ENCODE measurements at places on chromosomes 12 and 14.

GRCh38 chr12:123223241-123223668 lies 9.7 kb downstream of the MPHOSPH9 start:
- DNase-seq = no peak

GRCh38 chr12:113427882-113428281 lies 5.7 kb downstream of the SDSL start:
- no peak for DNase-seq

DNA sequence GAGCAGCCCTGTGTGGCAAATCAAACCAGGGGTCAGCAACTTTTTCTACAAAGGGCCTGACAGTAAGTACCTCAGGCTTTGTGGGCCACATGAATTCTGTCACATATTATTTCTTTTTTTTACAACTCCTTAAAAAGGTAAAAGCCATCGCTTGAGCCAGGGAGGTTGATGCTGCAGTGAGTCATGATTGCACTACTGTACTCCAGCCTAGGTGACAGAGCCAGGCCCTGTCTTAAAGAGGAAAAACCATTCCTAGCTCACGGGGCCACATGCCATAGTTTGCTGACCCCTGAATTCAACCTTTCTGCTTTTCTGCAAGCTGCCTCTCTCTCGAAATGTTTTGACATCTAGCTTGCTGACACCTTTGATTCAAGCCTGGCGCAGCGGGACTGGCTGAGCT lies 55.1 kb upstream of the CORO1C start:
- DNase-seq = no peak

DNA sequence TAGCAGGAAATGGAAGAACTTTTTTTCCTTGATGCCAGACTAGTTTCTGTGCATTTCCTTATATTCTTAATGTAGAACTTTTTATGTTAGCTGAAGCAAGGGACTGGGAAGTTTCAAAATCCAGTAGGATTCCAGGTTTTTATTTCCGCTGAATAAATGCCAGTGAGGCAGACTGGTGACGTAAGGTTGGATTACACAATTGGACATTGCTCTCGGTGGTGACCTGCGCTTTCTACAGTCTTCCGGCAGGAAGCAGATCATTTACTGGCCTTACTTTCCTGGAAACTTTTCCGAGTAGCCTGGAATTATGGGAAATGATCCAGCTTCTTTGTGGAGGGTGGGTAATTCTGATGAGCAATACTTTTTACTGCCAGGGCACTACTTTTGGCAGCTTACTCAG lies 3.6 kb downstream of the IFT43 start:
- no peak for DNase-seq

DNA sequence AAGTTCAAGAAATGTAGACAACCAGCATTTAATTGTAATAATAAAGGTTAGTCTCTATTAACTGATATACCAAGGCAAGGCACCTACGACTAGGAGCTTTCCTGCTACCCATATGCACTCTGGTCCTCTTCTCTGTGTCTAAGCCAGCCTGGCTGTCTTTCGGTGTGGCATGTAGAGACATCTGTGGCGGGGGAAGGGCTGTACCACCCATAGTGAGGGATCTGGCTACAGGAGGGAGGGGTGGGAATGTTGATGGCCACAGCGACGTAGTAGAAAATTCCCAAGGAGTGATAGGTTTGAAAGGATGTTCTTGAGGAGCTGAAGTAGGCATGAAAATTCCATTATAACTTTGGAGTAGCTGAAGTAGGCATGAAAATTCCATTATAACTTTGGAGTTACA lies 344.2 kb downstream of the ATP23 start:
- DNase-seq = no peak

- no peak for DNase-seq
Measured at GRCh38 chr14:94827711-94828447, 58.0 kb upstream of the GSC start.

GRCh38 chr12:12718853-12719252 lies 1.7 kb downstream of the CDKN1B start:
- DNase-seq = peak; percentile 14

DNA sequence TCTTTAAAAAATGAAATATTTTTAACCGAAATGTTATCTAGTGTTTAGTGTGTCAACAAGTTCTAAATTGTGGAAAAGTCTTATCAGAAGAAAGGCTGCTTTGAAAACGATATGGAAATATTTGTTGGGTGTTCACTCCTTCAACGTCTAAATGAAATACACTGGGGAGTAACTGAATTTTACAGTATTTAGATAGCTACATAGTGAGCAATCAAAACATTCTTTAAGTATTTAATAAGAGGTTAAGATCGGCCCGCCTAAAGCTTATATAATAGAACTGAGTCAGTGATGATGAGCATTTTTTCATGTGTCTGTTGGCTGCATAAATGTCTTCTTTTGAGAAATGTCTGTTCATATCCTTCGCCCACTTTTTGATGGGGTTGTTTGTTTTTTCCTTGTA lies 228.3 kb downstream of the RAD51B start:
- DNase-seq = no peak

- peak; percentile 97 for DNase-seq
Measured at GRCh38 chr12:65656891-65657351, 167.4 kb upstream of the HMGA2 start.

DNA sequence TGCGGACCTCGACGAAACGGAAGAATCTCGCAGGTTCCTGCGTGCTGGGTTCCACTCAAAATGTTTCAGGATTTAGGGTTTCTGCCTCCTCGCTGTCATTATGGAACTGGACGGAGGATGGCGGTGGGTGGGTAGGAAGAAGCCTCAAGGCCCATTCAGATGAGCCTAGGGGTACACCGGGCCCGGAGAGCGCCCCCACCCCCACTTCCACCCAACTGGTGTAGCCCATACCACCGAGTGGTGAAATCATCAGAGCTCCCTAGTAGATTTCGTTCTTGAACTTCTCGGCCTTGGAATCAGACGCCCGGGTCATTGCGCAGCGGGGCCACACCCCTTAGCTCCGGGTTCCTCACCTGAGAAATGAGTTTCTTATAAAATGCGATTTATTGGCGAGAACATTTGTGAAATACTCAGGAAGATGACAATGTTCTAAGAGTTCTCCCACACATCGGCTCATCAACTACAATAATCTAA lies 13.3 kb upstream of the TBX3 start:
- no peak for DNase-seq

GRCh38 chr12:17108877-17109541 lies 503.0 kb upstream of the LMO3 start:
- DNase-seq = no peak

- no peak for DNase-seq
Measured at GRCh38 chr12:120843472-120843871, 60.7 kb downstream of the SPPL3 start.

DNA sequence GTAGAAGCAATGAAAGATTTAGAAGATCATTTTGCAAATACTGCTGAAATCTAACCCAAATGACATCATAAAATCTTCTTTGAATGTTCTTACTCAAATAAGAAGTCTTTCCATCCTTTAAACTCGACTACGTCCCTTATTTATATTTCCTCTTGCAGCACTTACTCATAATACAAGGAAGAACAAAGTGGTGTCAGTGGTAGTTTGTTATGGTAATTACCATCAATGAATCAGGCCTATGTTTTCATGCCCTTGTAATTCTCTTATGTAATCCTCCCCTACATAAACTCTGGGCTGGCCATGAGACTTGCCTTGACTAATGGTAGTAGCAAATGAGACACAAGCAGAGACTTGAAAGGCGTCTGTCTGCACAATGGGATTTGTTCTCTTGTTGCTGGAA lies 17.0 kb downstream of the EEA1 start:
- no peak for DNase-seq

GRCh38 chr14:101128478-101129321 lies 225.2 kb upstream of the RTL1 start:
- DNase-seq = no peak

DNA sequence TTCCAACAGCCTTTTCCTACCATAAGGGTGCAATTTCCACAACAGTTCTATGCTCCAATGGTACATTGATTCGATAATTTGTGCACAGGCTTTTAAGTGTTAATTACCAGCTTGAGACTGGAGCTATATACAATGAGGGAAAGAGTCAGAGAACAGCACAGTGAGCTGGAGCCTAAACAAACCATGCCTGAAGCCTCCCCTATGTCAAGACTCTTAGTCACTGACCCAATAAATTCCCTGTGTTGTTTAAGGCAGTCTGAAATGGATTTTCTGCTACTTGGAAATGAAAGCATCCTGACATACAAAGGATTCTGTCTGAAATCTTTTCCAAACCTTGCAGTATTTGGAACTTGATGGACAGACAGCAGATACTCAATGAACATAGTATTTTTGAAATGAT lies 149.0 kb downstream of the EFCAB11 start:
- no peak for DNase-seq
